Placental pericyte (primary cell): ENCODE measurements at places on chromosomes 5 and 9. TPM values are rescaled to one million over a fixed set of nuclear protein-coding genes. Genes with fewer than 3 reads are reported as not detected.

BRIX1 gene
- total RNA-seq, result 46.8 and 51.7 TPM in 2 replicates

SEMA5A gene
- total RNA-seq, result 31.1 and 116 TPM in 2 replicates

PCDHB1 gene
- not detected in 2 replicates for total RNA-seq

SAPCD2 gene
- 0.22 and 15.9 TPM in 2 replicates for total RNA-seq

SLC45A2 gene
- total RNA-seq, result under 0.01 TPM in 1 of 2 replicates, not detected in the other

BTNL9 gene
- total RNA-seq, result not detected in 2 replicates

CAST gene
- total RNA-seq, result 220 and 239 TPM in 2 replicates

GFRA3 gene
- total RNA-seq, result not detected in 2 replicates
